Brain pericyte (primary cell): ENCODE measurements at places on chromosomes 12 and 14.

DNA sequence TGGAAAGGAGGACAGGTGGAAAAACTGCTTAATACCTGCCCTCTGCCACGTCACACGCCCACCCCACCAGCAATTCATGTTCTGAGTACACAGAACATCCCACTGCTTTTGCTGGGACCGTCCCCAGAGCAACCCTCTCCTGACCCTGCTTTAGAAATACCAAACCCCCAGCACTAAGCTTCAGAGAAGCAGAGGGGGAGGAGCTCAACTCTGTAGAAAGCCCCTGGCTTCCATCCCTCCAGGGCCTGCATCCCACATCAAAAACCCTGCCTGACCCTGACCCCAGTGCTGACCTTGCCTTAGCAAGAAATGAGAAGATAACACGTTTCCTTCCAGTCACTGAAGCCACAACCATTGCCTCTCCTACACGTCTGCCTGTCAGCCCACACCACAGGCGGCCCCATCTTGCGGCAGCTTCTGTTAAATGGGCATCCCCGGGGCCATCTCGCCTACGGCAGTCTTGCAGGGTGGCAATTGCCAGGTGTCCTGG, 19.7 kb downstream of the VDR start:
- no peak for DNase-seq

GRCh38 chr12:56288705-56289387, 11.3 kb downstream of the CS start:
- no peak for DNase-seq

DNA sequence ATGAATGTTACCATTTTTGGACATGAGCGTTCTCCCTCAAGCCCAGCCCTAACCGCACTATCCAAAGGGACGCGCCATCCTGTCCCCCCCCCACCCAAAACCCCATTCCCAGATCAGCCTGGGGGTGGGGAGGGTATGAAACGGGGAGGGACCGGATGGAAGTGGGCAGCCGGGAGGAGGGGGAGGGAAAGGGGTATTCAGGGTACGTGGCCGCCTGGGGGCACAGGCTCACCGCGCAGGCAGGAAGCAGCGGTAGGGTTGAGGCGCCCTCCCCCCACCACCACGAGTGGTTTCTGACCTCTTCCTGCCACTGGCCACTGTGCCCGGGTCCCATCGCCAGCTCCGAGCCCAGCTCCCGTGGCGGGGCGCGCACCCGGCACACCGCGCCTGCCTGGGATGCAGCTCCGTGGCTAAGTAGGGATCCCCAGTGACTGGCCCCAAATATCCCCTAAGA, 1.4 kb downstream of the ACTN1 start:
- DNase-seq, result no peak

- DNase-seq, result no peak
Measured at GRCh38 chr14:72790887-72791566, 102.9 kb downstream of the DPF3 start.

DNA sequence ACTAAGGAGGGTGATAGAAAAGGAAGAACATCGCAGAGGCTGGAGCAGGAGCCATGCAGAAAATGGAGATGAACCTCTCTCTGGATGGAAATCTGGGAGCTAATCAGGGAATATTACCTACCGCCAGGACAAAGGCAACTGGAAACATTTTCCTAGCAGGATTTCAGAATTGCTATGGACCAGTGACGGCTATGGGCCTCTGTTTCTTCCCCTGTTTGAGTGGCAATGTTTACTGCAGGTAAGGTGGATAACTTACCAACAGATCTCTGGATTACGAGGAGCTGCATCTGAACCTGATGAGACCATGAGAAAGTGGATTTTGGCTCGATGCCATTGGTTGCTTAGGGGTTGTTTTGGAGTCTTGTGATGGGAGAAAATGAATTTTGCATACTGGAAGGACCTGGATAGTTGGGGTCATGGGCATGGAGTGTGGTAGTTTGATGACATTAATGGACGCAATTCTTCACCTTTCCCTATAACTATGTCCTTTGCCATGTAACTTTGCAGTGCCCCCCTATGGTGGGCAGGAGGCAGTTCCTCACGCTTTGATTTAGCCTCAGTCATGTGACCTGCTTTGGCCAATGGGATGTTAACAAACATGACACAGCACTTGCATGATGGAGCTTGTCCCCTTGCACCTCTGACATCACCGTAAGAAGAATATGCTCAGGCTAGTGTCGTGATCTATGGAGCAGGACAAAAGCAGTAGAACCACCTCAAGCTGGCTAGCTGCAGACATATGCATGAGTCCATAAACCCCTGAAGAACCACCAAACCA, 51.1 kb downstream of the CALM1 start:
- no peak for DNase-seq

DNA sequence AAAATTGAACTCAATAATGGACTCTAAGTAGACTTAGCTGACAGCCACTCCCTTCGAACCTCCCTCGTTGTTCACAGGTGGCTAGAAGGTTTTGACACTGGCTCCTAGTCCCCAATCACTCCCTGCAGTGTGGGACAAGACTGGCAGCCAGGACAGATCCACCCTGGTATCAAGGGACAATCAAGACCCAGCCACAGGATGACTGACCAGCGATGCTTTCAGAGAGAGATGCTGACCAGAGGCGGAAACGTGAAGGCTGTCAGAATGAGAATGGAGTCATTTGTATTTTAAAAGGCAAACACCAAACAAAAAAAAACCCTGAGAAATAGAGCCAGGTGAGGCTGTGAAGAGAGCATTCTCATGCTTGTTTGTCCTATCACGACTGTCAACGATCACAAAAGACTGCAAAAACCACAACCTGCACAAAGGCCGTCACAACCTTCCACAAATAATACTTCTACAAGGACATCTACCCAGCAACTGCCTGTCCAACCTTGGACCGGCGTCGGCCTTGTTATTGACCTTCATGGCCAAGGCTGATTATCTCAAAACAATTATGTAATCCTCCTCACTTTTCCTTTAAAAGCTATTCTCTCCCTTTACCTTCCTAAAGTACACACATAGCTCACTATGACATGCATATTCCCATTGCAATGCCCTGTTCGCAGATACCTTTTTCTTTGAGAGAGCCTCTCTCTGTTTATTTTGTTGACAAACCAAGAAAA, 13.2 kb downstream of the EIF5 start:
- no peak for DNase-seq

DNA sequence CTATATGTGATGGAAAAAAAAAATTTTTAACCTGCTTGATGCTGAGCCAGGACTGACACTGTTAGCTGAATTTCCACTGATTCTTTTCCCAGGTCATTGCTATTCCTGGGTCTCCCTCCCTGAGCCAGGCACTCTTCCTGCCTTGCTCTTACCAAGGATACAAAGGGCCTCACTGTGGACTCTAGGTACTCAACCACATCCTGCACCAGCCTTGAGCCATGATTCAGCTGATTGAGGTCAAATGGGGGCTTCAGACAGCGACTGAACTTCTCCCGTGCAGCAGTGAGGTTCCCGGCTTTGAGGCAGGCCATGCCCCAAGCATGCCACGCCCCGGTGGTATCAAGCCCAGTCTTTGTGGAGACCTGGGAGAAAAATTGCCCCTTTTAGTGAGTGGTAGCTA, 54.3 kb downstream of the ZFYVE26 start:
- no peak for DNase-seq

GRCh38 chr14:68590201-68590522, 202.7 kb downstream of the ZFP36L1 start:
- no peak for DNase-seq

GRCh38 chr14:33210311-33210710, 271.6 kb downstream of the NPAS3 start:
- DNase-seq, result no peak

DNA sequence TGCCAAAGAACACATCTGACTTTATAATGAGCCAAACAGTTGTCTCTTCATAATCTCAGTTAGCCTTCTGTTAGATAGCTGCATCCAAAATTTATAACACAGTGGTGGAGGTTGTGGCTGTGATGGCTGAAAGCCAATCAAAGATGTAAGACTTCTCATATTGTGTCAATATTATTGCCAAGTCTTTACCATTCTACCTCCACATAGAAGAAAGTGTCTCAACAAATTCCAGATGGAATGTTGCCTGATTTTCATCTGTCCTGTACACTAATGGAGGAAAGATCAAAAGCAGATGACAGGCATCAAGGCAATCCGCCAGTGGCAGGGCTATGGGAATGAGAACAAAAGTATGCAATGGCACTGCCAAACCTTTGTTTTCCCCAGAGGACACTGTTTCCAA, 813.1 kb upstream of the NOVA1 start:
- DNase-seq, result no peak
